ENCODE measurements at places on chromosomes 11 and 22.
A peak's percentile ranks its signal among the peaks of the same experiment; 100 is the strongest.

DNA sequence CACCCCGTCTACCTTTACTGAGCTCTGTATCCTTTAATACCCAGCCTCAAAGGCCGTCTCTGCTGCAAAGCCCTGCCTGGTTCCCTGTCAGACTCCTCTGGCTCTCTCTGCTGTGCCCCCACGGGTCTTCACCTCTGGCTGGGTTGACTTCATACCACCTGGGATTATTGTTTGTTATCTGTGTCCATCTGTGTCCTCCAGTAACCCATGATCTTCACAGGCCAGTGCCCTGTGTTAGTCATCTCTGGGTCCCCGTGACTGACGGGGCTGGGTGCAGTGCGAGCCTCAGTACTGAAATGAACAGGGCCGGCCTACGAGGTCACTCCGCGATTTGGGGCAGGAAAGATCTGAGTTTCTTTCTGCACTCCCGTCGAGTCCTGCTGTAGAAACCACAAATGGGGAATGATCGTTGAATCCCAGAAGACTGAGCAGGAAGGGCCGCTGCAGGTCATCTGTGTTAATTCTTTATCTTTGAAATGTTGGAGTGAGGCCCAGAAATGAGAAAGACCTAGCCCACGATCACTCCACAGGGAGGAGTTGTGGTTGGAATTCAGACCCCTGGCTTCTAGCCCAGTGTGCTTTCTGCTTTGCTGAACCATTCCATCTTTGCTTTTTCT, 12.3 kb upstream of the TUB start:
- H3K4me3 ChIP-seq, result no peak overlapping the region
- no peak for DNase-seq
- H3K36me3 ChIP-seq, result no peaks in the 10 kb centered on the region
- no peak overlapping the region for H3K27ac ChIP-seq

DNA sequence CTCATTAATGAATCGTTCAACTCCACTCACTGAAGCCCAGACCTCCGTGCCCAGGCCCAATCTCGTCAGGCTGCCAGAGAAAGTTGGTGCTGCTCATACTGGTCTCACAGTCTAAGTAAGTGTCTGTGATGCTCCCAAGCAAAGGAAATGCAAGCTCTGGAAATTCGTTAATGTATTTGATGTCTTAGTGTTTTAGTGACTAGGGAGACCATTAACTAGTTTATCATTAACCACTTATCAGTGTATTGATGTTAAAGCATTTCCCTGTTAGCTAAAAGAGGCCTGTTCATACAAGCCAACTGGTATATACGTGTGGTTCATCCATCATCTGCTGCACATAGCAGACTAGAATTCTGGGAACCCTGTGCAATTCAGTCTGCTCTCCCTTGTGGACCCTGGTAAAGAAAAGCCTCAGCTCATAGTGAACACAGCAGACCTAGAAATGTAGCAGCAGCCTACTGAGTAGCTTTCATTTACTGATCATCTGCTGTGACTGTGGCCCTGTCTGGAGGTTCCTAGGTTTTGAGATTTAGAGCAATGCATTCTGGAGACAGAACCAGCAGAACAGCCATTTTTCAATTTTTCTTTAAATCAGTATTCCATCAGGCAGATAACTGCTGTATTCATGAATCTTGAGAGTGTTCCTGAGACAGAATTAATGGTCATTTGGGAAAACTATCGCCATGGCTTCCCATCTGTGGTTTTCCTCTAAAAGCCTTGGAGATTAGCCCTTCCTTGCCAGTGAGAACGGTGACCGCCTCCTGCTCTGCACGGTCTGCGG, 15.7 kb upstream of the AIFM3 start:
- H3K4me3 ChIP-seq, result no peak overlapping the region
- H3K36me3 ChIP-seq, result peaks cover 39% of the 10 kb centered on the region
- no peak overlapping the region for H3K27ac ChIP-seq
- no peak for DNase-seq
- peaks cover 20% of the 10 kb centered on the region for H3K4me1 ChIP-seq

- H3K4me1 ChIP-seq, result no peaks in the 10 kb centered on the region
- peaks cover 22% of the 10 kb centered on the region for H3K27me3 ChIP-seq
- peaks cover 2% of the 10 kb centered on the region for H3K36me3 ChIP-seq
- H3K27ac ChIP-seq, result peak overlapping the region; percentile 48
- no peak for DNase-seq
These were observed 1.1 kb downstream of the CD151 start for GRCh38 chr11:833849-834311.

DNA sequence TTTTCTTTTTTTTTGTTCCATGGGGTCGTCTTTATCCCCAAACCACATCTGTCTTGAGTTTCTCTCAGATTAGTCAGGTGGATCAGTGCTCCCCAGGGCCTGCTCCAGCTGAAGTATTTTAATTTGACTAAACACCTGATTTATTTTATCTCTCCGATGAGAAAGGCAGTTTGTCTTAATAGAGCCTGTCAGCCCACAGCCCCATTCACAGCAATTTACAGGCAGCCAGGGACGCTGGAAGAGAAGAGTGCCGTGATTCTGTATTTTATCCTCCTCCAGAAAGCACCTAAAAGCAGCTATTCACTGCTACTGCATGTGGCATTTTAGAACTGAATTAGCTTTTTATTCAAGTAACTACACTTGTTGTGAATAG, 164.5 kb downstream of the SOX6 start:
- no peak for DNase-seq
- H3K36me3 ChIP-seq, result no peaks in the 10 kb centered on the region
- H3K27me3 ChIP-seq, result no peaks in the 10 kb centered on the region

- peaks cover 9% of the 10 kb centered on the region for H3K4me1 ChIP-seq
- peaks cover 44% of the 10 kb centered on the region for H3K27me3 ChIP-seq
- H3K36me3 ChIP-seq, result peaks cover 4% of the 10 kb centered on the region
- no peak for DNase-seq
- no peak overlapping the region for H3K4me3 ChIP-seq
These were observed 5.9 kb downstream of the DBX1 start for GRCh38 chr11:20154381-20154780.

Measured in activated T-helper 1 cell treated with anti-CD3 and anti-CD28 coated beads, Interleukin-12 subunit alpha, Interleukin-12 subunit beta, Interleukin-2, Interleukin-4 antibody, amounts not matched to agents 30 ng/mL and 10 ng/mL and 1 ng/mL, durations not matched to agents 14 hours and 24 hours and 36 hours (primary cell).